Tongue (tissue), 3 donors: ENCODE measurements at places on chromosomes 6 and 20.

GRCh38 chr20:63290677-63291472 is 2.1 kb upstream of the COL20A1 start:
- DNase-seq: no peak

DNA sequence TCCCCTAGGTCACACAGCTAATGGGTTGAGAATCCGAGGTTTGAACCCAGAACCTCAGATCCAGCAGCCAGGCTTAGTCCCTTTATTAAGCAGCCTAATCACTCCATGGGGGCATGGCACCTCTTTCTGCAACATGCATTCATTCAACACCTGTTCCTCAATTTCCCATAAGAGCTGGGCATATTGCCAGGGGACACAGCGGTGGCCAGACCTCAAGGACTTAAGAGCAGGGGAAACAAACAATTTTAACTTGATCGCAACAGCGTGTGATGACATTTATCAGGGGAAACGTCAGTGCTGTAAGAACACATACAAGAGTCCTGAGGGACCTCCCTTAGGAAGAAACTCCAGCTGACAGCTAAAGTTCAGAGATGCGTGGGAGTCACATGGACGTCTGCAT is 267.4 kb upstream of the CDH4 start:
- DNase-seq: peak; percentile 41

DNA sequence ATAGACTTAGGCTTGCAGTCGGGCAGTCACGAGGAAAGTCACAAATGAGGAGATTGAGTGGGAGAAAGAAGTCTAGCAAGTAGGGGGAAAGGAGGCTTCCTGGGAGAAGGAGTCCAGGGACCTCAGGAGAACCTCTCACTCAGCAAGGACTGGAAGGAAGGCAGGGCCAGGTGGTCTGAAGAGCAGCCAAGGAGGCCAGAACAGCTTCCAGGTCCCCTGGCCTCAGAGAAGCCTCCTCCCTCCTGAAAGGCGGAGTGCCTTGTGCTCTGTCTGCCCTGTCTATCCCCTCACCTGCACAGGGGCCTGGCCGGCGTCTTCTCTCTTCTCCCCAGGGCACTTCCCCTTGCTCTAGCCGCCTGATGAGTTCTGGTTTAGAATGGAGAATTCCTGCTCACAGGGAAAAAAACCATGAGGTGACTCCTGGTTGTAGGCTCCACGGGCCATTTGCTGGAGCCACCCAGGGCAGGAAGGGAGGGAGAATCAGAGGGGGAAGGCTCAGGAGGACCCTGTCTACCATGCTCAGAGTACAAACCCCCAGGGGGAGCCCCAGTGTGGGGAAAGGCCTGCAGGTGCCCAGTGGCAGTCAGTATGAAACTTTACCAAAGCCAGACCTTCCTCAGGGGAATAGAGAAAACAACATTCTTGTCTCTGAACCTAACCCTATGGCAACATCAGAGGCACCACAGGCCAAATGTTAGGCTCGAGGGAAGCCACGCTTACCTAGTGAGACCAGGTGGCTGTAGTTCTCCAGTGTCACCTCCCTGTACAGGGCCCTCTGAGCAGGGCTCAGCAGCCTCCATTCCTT is 11.2 kb downstream of the ZNF337 start:
- no peak for DNase-seq

- no peak for DNase-seq
Measured at GRCh38 chr6:149389509-149390297, 10.4 kb upstream of the SUMO4 start.

DNA sequence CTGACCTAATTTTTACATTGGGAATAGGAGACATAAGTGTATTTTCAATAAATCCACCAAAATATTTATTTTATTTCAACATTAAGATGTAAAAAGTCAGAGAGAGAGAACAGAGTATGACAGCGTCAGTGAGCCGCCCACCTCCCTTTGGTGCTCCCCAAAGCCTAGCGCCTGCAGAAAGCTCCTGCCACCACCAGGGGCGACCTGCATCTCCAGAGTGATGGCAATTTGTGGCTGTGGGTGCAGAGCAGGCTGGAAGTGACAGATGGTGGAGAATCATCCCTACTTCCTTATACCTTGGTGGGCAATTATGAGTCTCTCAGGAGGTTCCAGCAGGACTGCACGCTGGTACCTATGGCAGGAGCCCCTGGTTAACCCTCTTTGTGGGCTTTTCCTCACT is 87.3 kb downstream of the PTPRT start:
- DNase-seq: no peak

DNA sequence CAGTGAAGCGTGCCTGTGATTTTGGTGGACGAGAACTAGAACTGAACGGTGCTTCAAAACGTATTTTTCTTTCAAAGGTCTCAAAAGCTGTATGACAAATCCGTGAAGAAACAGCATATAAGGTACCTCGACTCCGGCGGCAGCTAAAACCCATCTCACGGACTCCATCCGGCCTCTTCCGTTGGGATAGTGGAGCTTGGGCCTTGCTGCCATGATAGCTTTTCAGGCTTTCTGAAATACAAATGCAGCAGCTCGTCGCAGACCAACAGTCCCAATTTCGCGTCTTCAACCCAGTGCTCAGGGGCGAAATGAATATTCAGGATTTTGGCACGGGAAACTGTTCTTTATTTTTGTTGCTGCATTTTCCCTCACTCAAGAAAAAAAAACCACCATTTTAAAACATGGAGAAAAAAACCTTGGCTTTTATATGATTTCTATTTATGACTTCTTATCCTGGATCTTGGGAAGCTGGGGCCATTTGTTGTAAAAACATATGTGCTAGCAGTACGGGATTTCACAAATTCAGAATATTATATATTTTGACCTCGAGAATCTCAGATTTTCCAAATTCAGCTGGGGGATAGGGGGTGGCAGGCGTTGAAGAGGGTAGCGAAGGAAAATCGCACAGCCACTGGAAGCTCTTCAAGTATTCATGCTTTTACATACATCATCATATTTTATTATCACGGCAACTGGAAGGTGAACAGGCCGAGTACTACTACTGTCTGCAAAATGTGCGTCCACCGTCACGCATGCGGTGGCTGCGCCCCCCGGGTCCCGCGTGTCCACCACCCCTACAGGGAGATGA is 849 bp downstream of the GSTA4 start:
- peak; percentile 73 for DNase-seq
